ENCODE measurements at places on chromosomes 3 and 15.
A peak's percentile ranks its signal among the peaks of the same experiment; 100 is the strongest.

- no peak for DNase-seq
Measured at GRCh38 chr3:46062679-46063078, 35.4 kb upstream of the XCR1 start.

GRCh38 chr3:34111361-34111760 lies 312.9 kb downstream of the PDCD6IP start:
- no peak for DNase-seq

GRCh38 chr15:75677465-75678323 lies 30.0 kb downstream of the SNX33 start:
- DNase-seq, result no peak

DNA sequence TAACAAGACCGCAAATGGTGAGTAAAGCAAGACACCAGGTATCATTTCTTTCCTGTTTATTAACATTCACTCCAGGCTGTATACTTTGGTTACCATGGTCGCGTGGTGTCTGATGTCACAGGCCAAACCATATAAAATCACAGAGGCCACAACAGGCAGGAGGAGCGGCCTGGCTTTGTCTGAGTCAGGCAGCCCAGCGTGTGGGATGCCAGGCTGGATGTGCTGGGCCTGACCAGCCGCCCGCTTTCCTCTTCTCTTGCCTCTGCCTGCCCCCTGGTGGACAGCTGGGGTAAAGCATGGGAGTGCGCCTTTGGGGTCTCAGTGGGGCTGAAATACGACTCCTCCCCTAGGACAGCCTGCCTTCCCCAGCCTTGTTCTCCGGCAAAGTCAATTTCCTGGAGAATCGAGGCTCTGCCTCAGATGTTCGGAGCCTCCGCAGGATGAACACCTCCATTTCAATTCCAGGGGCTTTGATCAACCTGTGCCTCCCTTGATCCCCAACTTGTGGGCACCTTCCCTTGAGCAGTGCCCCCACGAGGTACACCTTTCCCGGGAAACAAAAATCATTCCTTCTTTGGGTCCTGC lies 78.2 kb downstream of the CCNL1 start:
- DNase-seq, result peak; percentile 94

DNA sequence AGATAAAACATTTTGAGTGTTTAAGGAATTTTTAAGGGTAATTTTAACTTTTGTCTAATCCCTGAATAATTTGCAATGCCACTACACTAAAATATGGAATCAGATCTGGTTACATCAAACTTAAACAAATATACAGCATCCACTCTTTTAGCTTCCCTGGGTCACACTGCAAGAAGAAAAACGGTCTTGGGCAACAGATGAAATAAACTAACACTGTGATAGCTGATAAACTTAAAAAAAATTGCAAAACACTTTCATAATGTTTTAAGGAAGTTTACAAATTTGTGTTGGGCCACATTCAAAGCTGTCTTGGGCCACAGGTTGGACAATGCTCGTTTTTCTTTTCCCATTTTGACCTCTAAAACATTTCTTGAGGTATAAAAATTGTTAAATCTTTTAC lies 34.3 kb downstream of the CCDC66 start:
- DNase-seq, result no peak
